Stimulated activated naive CD8-positive, alpha-beta T cell treated with anti-CD3 and anti-CD28 coated beads, Interleukin-15, Interleukin-2, amounts not matched to agents 100 U/mL and 50 U/mL, for 24 hours (primary cell): ENCODE measurements at places on chromosomes 7 and 10.

GRCh38 chr10:62755662-62756653, 48.6 kb upstream of the ADO start:
- no peak for DNase-seq

DNA sequence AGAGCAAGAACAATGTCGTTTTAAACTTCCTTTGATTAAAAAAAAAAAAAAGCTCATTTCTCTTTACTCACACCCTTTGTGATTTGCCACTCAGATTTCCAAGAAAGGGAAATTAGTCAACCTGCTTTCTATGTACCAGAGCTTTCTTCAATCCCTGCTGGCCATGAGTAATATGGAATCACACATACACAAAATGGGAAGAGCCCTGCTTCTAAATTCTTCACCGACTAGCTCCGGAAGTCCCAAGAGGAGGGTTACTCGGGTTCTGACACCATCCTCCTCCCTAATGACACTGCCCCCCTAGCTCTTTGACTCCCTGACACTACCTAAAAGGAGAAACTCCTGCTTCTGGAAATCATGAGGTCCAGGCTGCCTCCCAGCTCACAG, 81.8 kb upstream of the SFMBT2 start:
- DNase-seq: no peak

GRCh38 chr7:68684996-68685395, 913.3 kb upstream of the AUTS2 start:
- DNase-seq: no peak

- no peak for DNase-seq
These were observed 53.7 kb downstream of the CCDC6 start for GRCh38 chr10:59852670-59853069.

- DNase-seq: no peak
These were observed 7.8 kb upstream of the HGF start for GRCh38 chr7:81777697-81778096.

- no peak for DNase-seq
These were observed 19.4 kb upstream of the LRRN3 start for GRCh38 chr7:111071556-111071955.

GRCh38 chr7:140990193-140990962, 24.4 kb downstream of the MRPS33 start:
- DNase-seq: no peak

- no peak for DNase-seq
These were observed 82.2 kb downstream of the ZNRF2 start for GRCh38 chr7:30366606-30367005.

DNA sequence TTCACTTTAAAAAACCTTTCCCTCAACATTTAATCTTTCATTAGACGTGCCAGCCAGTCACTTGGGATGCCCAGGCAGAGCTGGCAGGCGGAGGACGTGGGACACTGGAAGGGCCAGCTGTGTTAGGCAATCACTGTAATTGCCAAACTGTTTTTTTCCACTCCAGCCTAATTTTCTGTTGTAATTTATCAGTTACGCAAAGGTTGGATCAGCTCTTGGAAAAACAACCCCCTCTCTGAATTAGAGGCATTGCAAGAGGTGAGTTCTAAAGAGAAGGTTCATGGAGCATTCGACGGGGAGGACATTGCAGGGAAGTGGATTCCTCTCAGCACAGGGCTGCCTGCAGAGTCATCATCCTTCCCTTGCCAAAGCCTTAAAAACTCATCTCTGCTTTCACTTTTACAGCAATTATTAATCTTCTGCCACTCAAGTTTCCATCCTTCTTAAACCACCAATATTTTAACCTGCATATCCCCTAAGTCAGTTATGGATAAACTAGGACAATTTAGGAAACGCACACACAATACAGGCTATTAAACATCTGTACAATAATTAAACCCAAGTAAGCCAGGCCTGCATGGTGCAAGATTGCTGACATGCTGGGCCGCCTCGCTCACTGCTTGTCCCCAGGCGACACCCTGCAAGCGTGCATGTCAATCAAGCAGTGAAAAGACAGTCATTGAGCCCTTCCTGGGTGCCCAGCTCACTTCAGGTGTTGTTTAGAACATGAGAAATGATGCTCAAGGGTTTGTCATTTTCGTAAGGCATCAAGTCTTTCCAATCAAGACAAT, 272.3 kb upstream of the RNF32 start:
- no peak for DNase-seq

DNA sequence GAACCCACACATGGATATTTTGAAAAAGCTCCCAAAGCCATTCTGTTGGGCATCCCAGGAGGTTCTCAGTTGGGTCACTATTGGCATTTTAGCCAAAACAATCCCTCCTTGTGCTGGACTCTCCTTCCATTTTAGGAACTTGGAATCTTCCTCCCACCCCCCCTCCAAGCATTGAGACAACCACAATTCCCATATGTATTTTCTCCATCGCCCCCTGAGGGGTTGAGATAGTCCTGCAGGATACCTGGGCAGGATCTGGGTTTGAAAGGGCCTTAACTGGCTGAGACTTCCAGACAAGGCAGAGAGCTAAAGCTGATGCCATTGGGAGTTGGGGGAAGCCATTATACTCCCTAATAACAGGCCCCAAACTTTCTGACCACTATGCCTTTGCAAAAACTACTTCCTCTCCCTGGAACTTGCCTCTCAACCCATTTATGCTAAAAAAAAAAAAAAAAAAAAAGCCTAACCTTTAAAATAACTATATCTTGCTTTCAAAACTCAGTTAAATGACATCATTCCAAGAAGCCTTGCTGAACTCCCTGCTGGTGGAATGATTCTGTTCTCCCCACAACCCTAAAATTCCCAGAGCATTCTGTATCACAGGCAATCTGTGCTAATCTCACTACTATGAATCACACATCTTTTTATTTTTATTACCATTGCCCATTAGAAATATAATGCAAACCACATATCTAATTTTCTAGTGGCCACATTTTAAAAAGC, 77.5 kb upstream of the PDE1C start:
- no peak for DNase-seq

- DNase-seq: no peak
These were observed 29.5 kb downstream of the BAG3 start for GRCh38 chr10:119680650-119681081.

- DNase-seq: no peak
These were observed 646.7 kb downstream of the PARD3 start for GRCh38 chr10:34168439-34168838.

DNA sequence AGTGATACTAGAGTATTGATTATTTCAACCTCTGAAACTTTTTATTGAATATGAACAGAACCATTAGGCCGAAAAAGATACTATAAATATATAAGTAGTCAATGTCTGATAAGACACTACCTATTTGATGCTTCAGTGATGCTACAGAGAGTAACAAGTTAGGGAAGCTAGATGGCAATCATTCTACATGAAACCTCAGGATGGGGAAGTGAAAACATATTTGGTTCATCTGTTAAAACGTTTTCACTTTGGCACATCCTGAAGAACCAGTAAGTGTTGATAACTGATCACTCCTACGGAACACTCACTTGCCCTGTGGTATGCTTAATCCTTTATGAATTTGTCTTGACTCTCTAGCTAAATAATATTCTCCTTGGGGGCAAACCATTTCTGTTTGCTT, 1064.9 kb downstream of the NXPH1 start:
- DNase-seq: no peak

DNA sequence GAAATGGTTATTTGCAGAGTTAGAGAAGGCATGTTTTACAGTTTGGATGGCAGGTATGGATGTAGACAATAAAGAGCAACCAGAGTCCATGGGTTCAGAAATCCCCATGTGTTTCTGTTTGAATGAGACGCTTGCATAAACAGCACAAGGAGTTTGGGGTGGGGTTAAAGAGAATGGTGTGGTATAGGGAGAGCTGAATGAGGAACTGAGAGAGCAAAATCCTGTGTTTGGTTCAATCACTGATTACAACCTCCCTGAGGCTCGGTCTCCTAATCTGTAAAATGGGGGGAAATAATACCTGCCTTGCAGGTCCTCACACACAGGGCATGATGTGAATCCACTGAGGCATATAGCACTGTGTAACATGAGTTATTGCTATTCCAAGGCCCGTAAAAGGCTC, 23.7 kb downstream of the CAV1 start:
- DNase-seq: no peak
